ENCODE measurements at places on chromosomes 6 and 20.

DNA sequence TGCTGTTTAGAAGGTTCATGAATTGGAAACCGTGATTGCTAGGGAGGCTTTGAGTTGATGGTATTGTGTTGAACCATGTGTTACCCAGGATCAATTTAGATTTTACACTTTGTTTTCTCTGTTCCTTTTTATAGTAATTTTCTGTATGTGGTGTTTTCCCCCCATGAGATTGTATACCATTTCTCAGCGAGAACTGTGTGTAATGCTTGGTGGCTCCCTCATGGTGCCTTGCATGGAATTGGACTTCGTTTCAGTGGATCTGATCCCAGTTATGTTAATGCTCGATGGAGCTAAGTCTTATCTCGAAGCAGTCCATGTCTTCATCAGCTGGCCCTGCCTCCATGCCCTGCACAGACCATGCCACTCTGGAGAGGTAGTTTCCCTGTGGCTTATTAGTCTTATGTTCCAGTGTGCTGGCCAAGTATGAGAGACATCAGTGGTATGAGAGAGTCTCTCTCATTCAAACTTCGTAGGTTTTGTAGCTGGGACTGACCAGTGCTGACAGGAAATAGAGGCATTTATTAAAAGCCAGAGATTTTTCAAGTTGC, 18.7 kb downstream of the PTPN1 start:
- no peak for DNase-seq

DNA sequence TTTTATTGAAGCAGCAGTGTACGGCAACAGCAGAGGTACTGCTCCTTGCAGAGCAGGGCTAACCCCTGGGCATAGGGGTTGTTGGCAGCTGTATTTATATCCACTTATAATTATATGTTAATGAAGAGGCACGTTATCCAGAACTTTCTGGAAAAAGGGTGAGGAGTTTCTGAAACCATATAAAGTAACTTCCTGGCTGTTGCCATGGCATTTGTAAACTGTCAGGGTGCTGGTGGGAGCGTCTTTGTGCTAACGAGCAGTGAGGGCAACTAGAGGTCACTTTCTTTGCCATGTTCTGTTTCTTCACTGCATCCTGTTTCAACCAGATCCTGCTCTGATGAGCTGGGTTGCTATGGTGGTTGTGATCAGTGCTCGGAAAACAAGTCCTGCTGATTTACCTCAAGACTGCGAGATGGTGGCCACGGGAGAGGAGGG, 11.1 kb upstream of the ARFGEF2 start:
- DNase-seq = no peak

DNA sequence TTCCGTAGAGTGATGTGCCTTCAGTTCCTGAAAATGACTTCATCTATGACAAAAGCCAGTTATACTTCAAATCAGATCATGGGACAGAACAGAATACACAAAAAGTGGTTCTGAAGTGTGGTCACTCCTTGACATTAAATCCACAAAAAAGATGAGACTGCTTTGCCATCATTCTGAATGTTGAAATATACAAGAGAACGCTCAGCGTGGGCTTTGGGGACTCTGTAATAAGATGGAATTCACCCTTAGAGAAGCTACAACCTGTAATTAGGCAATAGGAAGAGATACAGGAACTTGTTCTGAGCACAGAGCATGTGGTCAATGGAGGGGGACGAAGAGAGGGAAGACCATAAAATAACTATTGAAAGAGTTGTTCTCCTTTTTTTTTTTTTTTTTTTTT, 184.3 kb downstream of the CARMIL1 start:
- DNase-seq = no peak

- no peak for DNase-seq
Observed at GRCh38 chr20:54209216-54209813, 1.4 kb downstream of the PFDN4 start.

- no peak for DNase-seq
Observed at GRCh38 chr20:47427746-47428145, 71.2 kb upstream of the ZMYND8 start.

GRCh38 chr6:124567401-124567800, 394.8 kb upstream of the RNF217 start:
- DNase-seq = no peak

DNA sequence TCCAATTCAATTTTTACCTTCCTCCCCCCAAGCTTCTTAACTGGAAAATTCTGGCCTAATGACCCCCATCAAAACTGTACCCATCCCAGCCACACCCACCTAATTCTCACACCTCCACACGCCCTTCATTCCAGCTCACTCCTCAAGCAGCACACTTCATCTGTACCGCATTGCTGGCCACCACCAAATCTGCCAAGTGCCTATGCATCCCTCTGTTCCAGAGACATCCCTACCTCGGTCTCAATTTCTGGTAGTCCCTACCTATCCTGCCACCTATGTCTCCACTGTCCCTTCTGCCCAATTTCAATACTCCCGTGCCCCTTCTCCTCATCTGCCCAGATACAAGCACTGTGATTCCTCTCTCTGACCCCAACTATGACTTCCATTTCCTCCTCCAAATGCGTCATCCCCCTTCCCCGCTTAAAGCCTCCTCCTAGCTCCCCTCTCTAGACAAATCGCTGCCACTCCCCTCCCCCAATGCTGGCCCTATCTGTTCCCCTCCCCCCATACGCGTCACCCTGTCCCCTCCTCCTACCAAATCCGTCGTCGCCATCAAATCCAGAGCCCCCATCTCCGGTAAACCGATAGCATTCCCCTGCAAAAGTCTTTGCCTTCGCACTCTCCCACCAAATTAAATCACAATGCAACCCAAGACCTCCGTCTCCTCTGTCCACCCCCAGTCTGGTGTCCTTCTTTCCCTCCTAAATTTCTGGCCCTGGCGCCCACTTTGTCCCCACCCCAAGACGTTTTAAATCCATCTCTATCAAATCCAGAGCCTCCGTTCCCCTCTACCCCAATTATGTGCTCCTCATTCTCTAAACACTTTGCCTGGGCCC, 1.2 kb downstream of the MTCH1 start:
- no peak for DNase-seq

DNA sequence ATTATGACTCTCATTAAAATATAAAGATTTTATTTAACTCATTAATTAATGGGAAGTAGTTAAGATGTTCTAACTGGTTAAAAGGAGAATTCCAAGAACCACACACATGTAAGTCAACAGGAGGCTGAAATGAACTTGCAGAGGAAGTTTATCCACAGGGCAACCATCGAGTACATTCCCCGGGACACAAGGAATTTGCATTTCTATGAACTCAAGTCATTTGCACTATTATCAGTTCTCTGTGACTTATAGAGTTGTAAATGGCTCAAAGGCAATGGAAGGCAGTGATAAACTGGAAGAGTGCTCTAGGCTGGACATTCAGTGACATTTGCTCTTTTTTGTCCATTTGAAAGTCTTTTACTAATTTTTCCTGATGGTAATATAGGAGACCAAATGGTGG, 97.4 kb downstream of the SNX5 start:
- DNase-seq = no peak

DNA sequence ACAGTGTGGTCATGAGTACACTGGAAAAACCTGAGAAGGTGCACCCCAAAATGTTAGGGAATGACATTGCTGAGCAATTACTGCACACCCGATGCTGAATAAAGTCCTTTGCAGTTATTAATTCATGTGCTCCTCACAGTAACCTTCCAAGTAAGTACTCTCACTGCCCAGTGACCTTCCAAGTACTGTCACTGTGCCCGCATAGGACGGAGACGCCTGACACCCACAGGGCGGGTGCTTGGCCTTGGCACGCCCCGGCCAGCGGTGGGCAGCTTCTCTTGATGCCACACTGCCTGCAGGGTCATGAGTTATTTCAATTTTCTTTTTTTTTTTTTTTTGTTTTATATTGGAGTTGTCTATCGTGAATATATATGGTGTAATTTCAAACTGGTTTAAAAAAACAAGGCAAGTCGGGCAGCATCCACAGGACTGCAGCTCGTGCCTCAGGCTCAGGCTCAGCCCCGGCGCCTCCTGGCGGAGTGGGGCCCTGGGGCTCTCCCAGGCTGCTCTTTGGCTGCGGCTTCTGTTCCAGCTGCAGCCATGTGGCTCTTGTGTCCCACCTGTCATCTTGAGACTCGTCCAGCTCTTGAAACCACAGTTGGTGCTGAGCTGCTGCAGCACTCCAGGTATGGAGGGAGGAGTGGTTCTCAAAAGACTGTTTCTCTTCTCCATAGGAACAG, 27.0 kb downstream of the PNLDC1 start:
- no peak for DNase-seq

- no peak for DNase-seq
Observed at GRCh38 chr6:158367816-158368215, 55.6 kb downstream of the TULP4 start.

- no peak for DNase-seq
Observed at GRCh38 chr6:64504503-64504902, 868.9 kb downstream of the PHF3 start.

DNA sequence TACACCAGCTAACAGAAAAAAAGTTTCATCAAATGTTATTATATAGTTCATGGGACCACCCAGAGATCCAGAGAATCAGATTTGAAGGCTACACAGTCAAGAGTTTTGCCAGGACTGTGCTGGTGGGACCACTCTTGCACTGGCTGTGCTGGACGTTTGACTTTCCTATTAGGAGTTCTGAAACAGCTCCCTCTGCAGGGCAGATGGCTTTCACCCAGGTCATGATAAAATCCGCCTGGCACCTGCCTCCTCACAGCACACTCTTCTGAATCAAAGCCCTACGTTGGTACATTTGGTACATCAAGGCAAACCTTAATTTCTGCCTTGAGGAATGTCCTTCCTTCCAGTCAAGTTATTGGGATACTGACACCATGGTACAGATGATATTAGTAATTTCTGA, 302.1 kb downstream of the ZNF217 start:
- DNase-seq = no peak

GRCh38 chr6:69162811-69163210, 527.7 kb downstream of the ADGRB3 start:
- DNase-seq = no peak

GRCh38 chr20:23644164-23644563, 6.4 kb upstream of the CST3 start:
- DNase-seq = no peak

DNA sequence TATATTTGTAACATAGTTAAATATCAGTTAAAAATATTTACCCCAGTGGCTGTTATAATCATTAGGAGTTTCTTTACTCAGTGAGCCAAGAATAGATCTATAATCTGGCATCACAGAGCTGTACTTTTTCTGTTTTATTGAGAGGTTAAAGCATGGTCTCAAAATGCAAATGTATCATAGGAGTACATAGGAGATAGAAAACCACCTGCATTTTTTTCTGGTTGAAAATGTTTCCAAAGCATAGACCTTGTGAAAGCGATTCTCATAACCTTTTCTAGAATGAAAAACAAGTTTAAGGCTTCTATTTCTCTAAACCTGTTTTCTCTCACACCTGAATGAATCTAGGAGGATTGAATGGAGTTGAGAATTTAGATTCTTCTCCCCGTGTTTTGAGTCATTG, 14.4 kb downstream of the KCNQ5 start:
- no peak for DNase-seq

DNA sequence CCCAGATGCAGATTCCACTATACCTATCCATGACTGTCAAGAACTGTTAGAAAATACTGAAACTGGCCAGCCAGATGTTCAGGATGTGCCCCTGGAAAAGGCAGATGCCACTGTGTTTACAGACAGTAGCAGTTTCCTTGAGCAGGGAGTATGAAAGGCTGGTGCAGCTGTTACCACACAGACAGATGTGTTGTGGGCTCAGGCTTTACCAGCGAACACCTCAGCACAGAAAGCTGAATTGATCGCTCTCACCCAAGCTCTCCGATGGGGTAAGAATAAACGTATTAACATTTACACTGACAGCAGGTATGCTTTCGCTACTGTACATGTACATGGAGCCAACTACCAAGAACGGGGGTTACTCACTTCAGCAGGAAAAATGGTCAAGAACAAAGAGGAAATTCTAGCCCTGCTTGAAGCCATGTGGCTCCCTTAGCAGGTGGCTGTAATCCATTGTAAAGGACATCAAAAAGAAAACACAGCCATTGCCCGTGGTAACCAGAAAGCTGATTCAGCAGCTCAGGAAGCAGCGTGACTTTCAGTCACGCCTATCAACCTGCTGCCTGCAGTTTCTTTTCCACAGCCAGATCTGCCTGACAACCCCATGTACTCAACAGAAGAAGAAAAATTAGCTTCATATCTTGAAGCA, 459.7 kb upstream of the HTR1E start:
- no peak for DNase-seq

GRCh38 chr20:51763965-51764602, 4.1 kb downstream of the ATP9A start:
- no peak for DNase-seq

DNA sequence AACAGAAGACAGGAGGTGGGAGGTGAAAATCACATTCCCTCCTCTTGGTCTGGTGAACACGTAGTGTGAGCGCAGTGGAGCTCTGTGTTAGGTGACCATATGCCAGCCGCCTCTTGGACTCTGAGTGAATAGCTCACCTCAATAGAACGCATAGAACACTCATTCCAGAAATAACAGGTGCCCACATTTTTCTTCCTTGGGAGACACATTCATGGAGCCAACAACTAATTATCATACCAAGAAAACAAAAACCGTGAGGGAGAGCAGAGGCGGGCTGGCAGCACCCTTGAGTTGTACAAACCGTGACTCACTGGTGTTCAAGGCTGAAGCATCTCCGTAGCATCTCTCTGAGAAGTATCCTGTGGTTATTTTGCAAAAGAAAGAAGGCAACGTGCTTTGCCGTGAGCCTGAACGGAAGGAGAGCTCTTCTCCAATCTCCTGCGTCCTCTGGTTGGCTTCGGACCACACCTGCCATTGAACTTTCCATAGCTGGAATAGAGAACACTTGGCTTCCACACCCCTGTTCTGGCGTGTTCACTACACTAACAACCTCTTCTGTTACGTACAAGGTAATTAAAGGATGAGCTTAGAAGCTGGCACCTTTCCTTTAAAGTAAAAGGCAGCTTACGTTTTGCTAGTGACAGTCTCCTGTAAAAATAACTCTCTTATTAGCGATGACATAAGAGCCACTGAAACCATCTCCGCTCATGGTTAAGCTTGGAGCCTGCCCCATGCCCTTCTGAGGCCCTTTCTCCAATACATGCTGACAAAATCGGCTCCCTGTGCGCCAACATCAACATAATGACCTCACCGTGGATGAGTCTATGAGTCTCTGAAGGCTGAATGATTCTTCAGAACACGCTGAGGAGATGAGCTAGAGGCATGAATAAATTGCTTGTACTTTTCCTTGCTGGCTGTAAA, 30.2 kb upstream of the SGK1 start:
- DNase-seq = peak; percentile 48

- no peak for DNase-seq
Observed at GRCh38 chr6:62452586-62452985, 166.6 kb upstream of the KHDRBS2 start.

DNA sequence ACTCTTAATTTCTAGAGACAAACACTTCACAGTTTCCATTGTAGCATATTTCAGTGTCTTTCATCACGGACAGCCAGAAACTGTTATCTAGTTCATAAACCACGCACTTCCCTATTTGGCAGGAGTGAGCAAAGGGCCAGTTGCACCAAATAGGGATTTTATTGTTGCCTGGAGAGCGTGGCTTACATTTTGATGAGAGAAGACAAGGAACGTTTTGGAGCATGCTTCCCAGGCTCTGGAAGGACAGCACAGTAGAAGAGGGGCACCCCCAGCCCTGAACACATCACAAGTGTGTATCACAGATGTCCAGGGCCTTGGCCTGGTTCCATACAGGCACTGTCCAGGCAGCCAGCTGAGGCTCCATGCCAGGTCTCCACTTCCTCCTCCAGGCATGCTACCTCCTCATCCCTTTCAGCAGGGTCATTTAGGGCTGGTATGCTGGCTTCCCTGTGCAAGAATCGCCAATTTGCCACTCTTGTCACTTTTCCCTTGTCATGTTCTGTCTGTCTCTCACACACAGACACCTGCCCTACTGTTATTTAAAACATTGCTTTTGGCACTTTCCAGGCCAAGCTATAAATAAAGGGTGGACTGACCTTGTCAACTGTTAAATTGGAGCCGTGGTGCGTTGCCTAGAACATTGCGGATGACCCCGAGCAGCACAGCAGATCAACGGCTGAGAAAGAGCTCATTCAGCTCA, 235.0 kb upstream of the GMDS start:
- peak; percentile 35 for DNase-seq

Data from occipital lobe (tissue), 3 donors.